Glutamatergic neuron (in vitro differentiated cells): ENCODE measurements at places on chromosomes 1 and 21. TPM values are rescaled to one million over a fixed set of nuclear protein-coding genes. Genes with fewer than 3 reads are reported as not detected.

Gene NEGR1
- 0.51 TPM for total RNA-seq

Gene NTPCR
- 40.7 TPM for total RNA-seq

Gene ERG
- total RNA-seq = not detected

Gene MYOM3
- total RNA-seq = not detected

Gene SMIM12
- 59.9 TPM for total RNA-seq

Gene NT5C1A
- not detected for total RNA-seq

Gene ADORA3
- not detected for total RNA-seq

Gene LCE1B
- not detected for total RNA-seq

GRCh38 chr1:10022656-10023055 lies 10.1 kb upstream of the UBE4B start:
- H3K27ac ChIP-seq = no peak overlapping the region
- H3K36me3 ChIP-seq = no peaks in the 10 kb centered on the region
- DNase-seq = no peak
- H3K4me1 ChIP-seq = no peaks in the 10 kb centered on the region

DNA sequence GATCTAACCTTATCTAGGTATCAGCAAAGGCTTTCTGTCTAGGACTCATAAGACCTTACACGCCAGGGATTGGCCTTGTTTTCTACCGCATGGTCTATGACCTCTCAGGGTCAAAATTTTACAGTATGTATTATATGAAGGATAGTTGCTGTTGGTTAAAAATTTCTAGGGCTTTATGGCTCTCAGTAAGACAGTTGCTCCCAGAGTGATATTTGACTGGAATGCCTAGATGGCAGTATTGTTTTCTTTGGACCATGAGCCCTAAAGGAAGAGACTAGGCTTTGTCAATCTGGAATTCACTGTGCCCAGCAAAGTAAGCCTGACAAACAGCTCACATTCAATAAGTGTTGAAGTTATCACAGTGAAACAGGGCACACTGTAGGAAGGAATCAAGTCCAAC lies 37.6 kb downstream of the C1orf87 start:
- peaks cover 18% of the 10 kb centered on the region for H3K4me1 ChIP-seq
- DNase-seq = no peak
- H3K27ac ChIP-seq = no peak overlapping the region
- no peak overlapping the region for H3K4me3 ChIP-seq
- no peaks in the 10 kb centered on the region for H3K36me3 ChIP-seq
- peaks cover 2% of the 10 kb centered on the region for H3K27me3 ChIP-seq

- H3K27me3 ChIP-seq = no peaks in the 10 kb centered on the region
- H3K27ac ChIP-seq = peak overlapping the region; percentile 2
- peak overlapping the region; percentile 89 for H3K4me3 ChIP-seq
- DNase-seq = no peak
- peaks cover 14% of the 10 kb centered on the region for H3K36me3 ChIP-seq
- no peaks in the 10 kb centered on the region for H3K4me1 ChIP-seq
Measured at GRCh38 chr1:211415700-211416099, 76.3 kb downstream of the RD3 start.

DNA sequence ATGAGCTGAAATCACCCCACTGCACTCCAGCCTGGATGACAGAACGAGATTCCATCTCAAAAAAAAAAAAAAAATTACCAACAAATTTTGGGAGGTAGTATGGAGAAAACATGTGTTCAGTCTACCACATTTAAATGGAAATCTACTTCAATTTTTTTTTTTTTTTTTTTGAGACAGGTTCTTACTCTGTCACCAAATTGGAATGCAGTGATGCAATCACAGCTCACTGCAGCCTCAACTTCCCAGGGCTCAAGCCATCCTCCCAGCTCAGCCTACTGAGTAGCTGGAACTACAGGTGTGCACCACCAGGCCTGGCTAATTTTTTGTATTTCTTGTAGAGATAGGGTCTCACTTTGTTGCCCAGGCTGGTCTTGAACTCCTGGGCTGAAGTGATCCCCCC lies 82.1 kb downstream of the GFI1 start:
- peaks cover 14% of the 10 kb centered on the region for H3K36me3 ChIP-seq
- no peak overlapping the region for H3K27ac ChIP-seq
- DNase-seq = no peak
- H3K4me3 ChIP-seq = no peak overlapping the region

DNA sequence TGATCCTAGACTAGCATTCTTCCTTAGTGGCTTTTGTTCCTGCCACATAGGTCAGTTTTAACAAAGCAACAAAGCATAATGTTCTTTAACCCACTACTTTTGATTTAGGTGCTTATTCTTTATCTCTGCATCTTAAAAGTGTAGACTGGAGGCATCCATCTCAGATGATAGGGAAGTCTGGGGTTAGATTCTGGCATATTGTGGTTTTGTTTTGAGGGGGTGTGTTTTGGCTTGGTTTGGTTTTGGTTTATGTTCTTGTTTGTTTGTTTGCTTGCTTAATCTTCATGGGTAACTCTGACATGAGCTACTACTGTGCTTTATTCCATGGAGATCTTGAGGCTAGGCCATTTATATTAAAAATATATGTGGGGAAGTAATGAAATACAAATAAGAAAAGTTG lies 40.3 kb upstream of the MYOCOS start:
- no peaks in the 10 kb centered on the region for H3K36me3 ChIP-seq
- no peak for DNase-seq

DNA sequence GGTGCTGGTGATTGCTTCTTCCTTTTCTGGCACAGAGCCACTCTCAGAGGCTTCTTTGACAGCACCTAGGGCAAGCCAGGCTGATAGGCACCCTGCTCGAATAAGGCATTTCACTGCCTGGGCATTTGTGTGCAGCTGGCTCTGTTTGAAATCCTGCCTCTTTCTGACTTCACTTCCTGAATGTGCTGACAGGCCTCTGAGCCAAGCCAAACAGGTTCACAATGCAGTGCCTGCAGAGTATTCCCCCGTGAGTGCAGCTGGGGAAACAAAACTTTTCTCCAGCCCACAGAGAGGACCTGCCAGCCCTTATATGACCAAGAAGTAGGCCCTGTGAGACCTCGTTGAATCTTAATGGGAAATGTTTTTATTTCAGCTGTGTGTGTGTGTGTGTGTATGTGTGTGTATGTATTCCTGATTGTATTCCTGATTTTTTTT lies 10.4 kb downstream of the JUN start:
- H3K4me1 ChIP-seq = peaks cover 1% of the 10 kb centered on the region
- no peak overlapping the region for H3K27ac ChIP-seq
- no peaks in the 10 kb centered on the region for H3K36me3 ChIP-seq
- DNase-seq = no peak
- H3K4me3 ChIP-seq = no peak overlapping the region

- peak overlapping the region; percentile 74 for H3K27ac ChIP-seq
- H3K4me1 ChIP-seq = peaks cover 37% of the 10 kb centered on the region
- peak overlapping the region; percentile 49 for H3K4me3 ChIP-seq
- peaks cover 2% of the 10 kb centered on the region for H3K27me3 ChIP-seq
Measured at GRCh38 chr1:115980998-115981993, 5.0 kb downstream of the SLC22A15 start.

- no peaks in the 10 kb centered on the region for H3K36me3 ChIP-seq
- H3K4me3 ChIP-seq = no peak overlapping the region
- H3K27me3 ChIP-seq = no peaks in the 10 kb centered on the region
- H3K27ac ChIP-seq = no peak overlapping the region
- H3K4me1 ChIP-seq = peaks cover 7% of the 10 kb centered on the region
Measured at GRCh38 chr1:206579747-206580437, 32.4 kb downstream of the EIF2D start.

- H3K27me3 ChIP-seq = peaks cover 3% of the 10 kb centered on the region
- H3K4me3 ChIP-seq = no peak overlapping the region
- DNase-seq = no peak
- no peak overlapping the region for H3K27ac ChIP-seq
Measured at GRCh38 chr21:45886610-45887026, 95.0 kb upstream of the COL6A1 start.

DNA sequence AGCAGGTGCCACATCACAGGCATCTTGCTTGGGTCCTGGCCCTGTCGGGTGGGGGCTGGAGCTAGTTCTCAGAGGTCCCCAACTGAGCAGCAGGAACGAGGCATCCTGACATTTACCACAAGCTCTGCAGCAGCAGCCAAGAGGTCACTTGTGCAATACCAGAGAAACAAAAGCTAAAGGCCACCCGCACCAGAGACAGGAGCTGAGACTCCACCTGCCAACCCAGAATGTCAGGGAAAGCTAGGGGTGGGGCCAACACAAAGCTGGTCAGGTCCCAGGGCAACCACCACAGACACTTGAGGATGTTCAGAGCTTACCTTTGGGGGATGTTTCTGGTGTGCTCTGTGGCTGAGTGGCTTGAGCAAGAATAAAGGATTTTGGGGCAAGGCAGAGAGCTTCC lies 13.6 kb upstream of the SYT6 start:
- H3K27ac ChIP-seq = no peak overlapping the region
- no peaks in the 10 kb centered on the region for H3K4me1 ChIP-seq
- H3K36me3 ChIP-seq = no peaks in the 10 kb centered on the region
- DNase-seq = no peak
- H3K27me3 ChIP-seq = peaks cover 4% of the 10 kb centered on the region
- H3K4me3 ChIP-seq = no peak overlapping the region

DNA sequence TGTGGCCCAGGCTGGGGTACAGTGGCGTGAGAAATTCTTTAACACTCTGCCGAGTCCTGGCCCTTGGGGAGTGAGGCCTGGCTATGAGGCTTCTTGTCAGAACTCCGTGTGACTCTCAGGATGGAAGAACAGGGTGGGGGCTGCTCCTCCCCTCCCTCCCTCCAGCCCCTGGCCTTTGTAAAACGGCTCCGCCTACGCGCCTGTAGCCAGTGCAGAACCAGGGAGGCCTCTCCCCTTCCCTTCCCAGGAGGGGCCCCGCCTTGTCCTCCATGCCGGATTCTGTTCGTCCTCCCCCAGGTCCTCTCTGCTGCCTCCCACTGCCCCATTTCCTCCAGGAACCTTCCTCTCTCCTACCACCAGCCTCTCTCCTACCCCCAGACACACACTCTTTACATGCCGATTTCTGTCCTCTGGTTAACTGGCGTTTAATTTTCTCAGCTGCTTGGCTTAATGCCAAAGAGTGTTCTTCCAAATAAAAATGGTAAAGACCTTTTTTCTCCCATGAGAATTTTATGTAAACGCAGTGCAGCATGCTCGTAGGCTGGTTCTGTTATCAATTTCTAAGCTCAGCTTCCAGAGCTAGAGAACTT lies 21.0 kb downstream of the PDE9A start:
- H3K27ac ChIP-seq = peak overlapping the region; percentile 63
- H3K27me3 ChIP-seq = peaks cover 2% of the 10 kb centered on the region
- peaks cover 51% of the 10 kb centered on the region for H3K4me1 ChIP-seq
- peak; percentile 48 for DNase-seq

DNA sequence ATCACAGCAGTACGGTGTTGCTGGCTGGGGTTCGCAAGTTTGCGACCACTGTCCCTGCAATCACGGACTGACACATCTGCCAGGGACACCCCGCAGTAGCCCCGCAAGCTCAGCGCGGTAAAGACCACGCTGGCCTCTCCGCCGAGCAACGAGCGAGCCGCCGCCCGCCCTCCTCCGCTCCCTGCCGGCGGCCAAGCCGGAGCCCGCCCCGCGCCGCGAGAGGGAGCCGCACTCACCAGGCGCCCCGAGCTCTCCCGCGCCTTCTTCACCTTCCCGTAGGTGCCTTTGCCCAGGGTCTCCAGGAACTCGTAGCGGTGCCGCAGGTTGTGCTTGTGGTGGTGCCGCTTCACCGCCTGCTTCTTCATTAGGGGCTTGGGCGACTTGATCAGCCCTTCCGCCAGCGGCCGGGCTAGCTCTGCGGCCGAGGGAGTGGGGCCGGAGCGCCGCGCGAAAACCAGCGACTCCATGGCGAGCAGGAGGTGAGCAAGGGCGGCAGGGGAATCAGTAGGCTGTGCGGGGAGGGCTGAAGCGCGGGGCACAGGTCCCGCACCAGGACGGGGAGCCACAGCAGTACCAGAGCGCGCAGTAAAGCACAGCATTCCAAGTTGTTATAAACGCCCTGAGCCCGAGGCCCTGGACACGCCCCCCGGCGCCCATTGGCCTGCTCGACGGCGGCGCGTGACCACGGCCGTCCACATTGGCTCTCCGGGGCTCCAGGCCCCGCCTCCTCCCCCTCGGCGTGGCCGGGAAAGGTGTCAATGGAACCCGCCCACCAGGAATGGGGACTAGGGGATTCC lies at the start of gene NUAK2:
Gene NUAK2, minus strand, starts transcription at position 584 of the 797 bp plus-strand sequence. Its CDS starts 117 bp downstream, at position 467.
- no peaks in the 10 kb centered on the region for H3K36me3 ChIP-seq
- H3K4me3 ChIP-seq = peak within 1 kb of the TSS; percentile 87
- peaks cover 30% of the 10 kb centered on the region for H3K4me1 ChIP-seq
- peak within 1 kb of the TSS; percentile 84 for H3K27ac ChIP-seq
- H3K27me3 ChIP-seq = peaks cover 8% of the 10 kb centered on the region

GRCh38 chr1:182281541-182281940 lies 110.0 kb downstream of the GLUL start:
- peaks cover 6% of the 10 kb centered on the region for H3K4me1 ChIP-seq
- peak overlapping the region; percentile 34 for H3K27ac ChIP-seq
- no peaks in the 10 kb centered on the region for H3K36me3 ChIP-seq
- no peak overlapping the region for H3K4me3 ChIP-seq
- no peaks in the 10 kb centered on the region for H3K27me3 ChIP-seq
- no peak for DNase-seq

DNA sequence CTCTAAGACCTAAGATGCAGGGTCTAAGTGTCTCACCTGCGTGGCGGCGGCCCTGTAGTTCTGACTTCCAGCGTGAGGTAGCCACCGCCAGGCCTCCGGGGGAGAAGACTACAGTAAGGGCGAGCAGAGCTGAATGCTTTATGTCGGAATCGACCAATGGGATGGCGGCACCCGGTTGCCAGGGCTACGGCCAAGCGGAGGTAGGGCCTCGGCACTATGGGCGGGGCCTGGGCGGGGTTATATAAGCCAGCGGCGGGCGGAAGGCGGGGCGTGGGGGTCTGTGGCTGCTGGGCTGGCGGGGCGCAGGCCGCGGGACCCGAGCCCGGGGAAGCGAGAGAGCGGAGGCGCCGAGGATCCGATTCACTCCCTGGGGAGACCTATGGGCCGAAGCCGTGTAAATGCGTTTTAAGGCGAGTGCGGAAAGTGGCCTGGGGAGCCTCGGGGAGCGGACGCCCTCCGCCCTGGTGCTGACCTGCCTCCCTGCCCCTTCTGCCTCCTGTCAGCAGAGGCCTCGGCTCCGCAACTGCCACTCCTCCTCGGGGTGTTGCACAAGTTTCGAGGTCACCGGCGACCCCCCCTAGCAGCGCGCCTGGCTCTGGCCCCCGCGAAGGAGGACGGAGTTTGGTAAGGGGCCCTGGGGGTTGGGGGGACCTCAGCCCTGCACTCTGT lies at the start of gene AZIN2:
Gene AZIN2, plus strand, starts transcription at position 269 of the 669 bp plus-strand sequence. CDS start 1,097 bp downstream, outside the sequence.
- peak; percentile 99 for DNase-seq
- H3K4me3 ChIP-seq = peak within 1 kb of the TSS; percentile 84
- H3K4me1 ChIP-seq = peaks cover 4% of the 10 kb centered on the region
- H3K36me3 ChIP-seq = no peaks in the 10 kb centered on the region
- H3K27ac ChIP-seq = peak within 1 kb of the TSS; percentile 53
- H3K27me3 ChIP-seq = peaks cover 6% of the 10 kb centered on the region

GRCh38 chr21:26115305-26115704 lies 55.3 kb downstream of the APP start:
- peaks cover 40% of the 10 kb centered on the region for H3K4me1 ChIP-seq
- peaks cover 4% of the 10 kb centered on the region for H3K27me3 ChIP-seq
- H3K4me3 ChIP-seq = peak overlapping the region; percentile 37
- peak overlapping the region; percentile 94 for H3K27ac ChIP-seq
- no peak for DNase-seq

DNA sequence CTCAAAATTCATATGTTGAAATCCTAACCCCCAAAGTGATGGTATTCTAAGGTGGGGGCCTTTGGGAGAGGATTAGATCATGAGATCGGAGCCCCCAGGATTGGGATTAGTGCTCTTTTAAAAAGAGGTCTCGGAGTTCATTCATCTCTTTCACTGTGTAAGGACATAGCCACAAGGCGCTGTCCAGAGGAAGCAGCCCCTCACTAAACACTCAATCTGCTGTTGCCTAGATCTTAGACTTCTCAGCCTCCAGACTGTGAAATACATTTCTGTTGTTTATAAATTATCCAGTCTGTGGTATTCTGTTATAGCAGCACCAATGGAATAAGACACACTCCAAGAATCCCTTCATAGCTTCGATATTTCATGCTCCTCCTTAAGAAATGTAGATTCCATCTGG lies 12.4 kb upstream of the TIAM1 start:
- no peaks in the 10 kb centered on the region for H3K4me1 ChIP-seq
- no peaks in the 10 kb centered on the region for H3K27me3 ChIP-seq
- no peaks in the 10 kb centered on the region for H3K36me3 ChIP-seq
- no peak for DNase-seq
